Jurkat, Clone E6-1 (cell line): ENCODE measurements at places on chromosomes 5 and 9.

DNA sequence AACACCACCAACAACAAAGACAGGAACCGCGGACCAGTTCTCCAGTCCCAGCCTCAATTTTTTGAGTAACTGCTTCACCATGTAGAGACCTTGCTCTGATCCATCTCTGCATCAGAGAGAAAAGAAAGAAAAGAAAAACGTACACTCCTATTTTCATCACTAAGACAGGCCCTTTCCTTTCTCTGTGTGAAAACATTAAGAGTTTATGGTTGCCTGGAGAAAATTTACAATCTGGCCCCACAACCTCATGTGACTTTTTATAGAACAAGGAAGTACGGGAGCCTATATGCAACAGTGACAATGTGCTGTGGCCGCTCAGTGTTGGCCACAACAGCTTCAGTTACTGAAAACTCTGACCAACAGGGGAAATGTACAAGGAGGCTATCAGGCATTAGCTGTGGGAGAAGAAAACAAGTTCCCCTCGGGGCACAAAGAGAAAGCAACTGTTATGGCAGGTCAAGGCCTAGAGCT is 272.9 kb upstream of the PTGER4 start:
- no peak for DNase-seq

GRCh38 chr5:55159763-55160492 is at the start of gene GPX8:
TSS of gene GPX8 (plus strand) at chr5:55160171. CDS start at chr5:55160193, 22 bp downstream.
- DNase-seq = peak; percentile 54

DNA sequence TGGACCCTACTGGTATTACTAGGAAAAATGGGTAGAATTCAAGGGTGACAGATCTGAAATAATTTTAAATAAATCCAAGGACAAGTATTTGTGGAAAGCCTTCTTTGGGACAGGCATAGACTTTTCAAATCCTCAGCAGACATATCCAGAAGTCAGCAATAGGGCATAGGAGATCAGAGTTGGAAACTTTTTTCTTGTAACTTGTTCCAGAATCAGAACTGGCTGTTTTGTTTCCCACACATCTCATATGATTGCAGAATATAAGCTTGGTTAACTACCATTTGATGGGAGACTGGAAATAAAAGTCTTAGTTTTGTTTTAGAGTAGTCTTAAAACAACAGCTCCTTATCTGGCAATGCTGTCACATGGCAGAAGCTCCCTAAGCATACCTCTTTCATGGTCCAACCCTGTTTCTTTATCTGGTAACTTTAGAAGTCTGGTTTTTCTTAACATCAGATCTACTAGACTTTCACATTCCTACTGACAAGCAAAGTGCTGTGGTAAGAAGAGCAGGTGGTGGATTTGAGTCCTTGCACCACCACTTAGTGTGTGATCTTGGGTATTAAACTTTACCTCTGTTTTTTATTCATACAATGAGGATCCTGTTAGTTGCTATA is 25.1 kb downstream of the XRCC4 start:
- DNase-seq = peak; percentile 38

- DNase-seq = no peak
Measured at GRCh38 chr9:76116913-76117312, 226.4 kb downstream of the PCSK5 start.

- peak; percentile 90 for DNase-seq
Measured at GRCh38 chr9:133619791-133620190, 10.6 kb upstream of the FAM163B start.

DNA sequence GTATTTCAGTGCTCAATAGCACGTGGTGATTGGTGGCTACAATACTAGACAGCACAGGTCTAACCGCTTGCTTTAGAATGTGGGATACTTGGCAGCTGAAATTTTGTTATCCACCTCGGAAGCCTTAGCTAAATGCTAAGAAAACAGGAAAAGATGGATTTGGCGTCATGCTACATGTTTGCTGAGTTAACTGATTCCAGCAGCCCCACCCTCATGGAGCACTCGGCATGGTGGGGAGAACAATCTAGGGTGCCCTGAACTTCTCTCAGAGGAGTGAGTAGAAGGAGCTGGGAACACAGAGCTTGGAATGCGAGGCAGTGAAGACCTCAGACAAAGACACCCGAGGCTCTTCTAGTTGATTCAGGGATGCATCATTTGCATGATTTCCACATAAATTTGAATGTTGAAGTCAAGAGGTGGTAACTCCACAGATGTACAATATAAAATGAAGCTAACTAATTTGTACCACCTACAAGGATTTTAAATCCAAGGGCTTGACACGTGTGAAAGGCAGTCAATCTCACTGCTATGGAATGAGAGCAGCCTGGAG is 145.1 kb upstream of the FSTL4 start:
- no peak for DNase-seq

GRCh38 chr5:6134281-6134680 is 244.1 kb downstream of the MED10 start:
- DNase-seq = no peak

- DNase-seq = no peak
Measured at GRCh38 chr9:5562806-5563416, 52.6 kb downstream of the PDCD1LG2 start.

DNA sequence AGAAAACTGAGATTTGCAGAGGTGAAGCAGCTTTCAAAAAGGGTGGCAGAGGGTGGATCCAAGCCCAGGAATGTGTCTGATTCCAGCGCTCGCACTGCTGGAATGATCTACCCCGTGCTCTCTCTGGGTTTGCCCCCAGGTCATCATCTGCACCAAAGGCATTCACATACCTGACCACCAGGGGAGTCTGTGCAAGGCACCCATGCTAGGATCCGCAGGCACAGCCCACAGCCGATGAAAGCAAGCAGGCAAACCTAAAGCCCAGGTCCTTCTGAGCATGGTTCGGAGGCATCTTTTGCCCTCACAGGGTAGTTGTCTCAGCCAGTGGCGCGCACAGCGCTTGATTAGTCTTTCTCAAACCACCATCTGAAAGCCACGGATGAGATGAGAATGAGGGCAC is 56.6 kb downstream of the TEK start:
- no peak for DNase-seq

DNA sequence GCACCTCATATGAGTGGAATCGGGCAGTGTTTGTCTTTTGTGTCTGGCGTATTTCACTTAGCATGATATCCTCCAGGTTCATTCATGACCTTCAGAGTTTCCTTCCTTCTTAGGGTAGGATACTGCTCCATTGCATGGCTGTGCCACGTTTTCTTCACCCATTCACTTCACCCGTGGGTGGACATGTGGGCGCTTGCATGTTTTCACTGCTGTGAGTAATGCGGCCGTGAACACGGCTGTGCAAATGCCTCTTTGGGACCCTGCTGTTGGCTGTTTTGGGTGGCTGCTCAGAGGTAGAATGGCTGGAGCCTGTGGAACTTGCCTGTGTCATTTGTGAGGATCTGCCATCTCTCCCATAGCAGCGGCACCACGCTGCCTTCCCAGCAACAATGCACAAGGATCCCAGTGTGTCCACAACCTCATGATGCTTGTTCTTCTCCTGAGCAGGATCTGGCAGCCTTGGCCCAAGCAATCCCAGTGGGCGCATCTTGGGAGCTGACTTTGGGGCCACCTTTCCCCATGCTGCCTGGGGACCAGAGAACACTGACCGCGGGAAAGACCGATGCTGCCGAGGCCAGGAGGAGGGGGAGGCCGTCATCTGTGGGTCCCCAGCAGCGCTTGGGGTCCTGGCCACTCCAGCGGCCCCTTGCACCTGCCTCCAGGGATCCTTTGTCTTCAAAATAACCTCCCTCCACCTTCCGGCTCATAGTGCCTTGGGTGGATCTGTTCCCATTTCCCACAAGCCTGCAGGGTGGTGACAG is 2.3 kb upstream of the SCGB3A1 start:
- no peak for DNase-seq

- DNase-seq = peak; percentile 50
Measured at GRCh38 chr9:136342181-136343120, 15.1 kb downstream of the GPSM1 start.

GRCh38 chr9:112384690-112385089 is 4.8 kb downstream of the HSDL2 start:
- no peak for DNase-seq

DNA sequence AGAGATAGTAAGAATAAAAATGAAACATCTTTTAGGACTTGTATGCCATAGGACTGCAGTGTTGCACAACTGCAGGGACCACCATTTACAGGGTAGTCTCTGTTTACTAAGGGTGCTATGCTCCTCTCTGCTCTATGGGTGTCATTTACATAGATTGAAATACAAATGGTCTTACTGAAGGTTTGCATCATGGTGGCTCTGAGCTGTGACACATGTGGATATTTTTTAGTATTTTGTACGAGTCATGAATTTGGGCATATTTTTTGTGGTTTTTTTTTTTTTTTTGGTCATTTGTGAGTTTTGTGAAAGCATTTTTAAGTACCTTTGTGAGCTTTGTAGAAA is 47.4 kb downstream of the CSNK1G3 start:
- DNase-seq = no peak

GRCh38 chr9:97525451-97525850 is 24.0 kb downstream of the TMOD1 start:
- no peak for DNase-seq

DNA sequence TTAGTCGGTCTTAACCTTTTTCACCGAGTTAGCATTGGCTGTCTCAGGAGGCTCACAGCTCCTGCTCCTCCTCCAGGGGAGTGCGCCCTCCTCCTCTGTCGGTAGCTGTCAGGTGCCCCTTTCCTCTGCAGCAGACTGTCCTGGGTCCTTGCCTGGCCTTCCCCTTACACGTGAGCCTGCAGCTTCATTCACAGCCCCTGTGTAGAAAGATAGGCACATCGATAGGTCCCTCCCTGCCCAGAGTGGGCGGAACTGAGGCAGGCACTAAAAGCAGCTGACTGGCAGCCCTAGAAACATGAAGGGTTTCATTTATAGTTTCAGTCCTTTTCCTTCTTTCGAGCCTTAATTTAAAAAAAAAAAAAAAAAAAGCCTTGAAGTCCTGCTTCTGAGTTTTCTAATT is 17.2 kb downstream of the TENT4A start:
- no peak for DNase-seq

DNA sequence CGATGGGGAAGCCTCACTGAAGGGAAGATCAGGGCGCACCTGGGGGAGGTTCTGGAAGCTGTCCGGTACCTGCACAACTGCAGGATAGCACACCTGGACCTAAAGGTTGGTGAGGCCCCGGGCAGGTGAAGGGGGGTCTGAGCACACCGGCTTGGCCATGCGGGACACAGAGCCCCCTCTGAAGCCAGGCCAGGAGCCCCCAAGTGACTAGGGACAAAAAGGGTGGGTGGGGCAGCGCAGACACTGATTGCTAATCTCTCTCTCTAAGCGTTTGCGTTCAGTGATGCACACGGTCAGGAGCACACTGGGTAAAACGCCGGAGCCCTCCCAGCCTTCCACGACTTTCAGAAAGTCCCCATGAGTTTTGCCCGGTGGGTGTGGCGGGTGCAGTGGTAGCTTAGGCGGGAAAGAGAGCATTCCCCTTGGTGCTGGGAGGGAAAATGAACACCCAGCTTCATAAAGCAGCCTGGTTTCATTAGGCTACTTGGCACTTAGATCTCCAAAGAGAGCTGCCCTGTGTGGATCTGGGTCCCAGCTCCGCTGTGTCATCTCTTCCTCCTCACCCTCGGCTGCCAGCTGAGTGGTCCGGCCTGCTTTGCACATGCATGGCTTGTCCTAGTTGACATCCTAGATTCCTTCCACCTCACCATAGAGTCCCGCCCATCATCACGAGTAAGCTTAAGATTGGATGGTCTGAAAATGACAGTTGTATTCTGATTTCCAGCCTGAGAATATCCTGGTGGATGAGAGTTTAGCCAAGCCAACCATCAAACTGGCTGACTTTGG is 74.2 kb upstream of the OTULINL start:
- DNase-seq = no peak

DNA sequence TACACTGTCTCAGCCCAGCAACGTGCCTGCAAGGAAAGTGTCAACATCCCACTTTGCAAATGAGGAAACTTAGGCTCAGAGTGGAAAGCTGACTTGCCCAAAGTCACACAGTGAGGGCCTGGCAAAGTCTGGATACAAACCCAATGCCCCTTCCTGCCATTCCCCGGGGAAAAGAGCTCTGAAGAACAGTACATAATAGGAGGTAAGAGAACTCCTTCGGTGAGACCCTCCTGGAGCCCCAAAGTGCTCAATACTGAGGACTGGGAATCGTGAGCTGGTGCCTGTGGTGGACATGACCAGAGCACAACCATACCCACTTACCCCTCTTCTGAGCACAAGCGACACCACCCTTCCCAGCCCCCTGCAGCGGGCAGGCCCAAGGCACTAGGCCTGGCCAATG is 13.4 kb upstream of the CPLX2 start:
- no peak for DNase-seq

- DNase-seq = no peak
Measured at GRCh38 chr5:157477814-157478494, 17.9 kb downstream of the NIPAL4 start.

- DNase-seq = no peak
Measured at GRCh38 chr9:101705135-101705661, 33.2 kb downstream of the GRIN3A start.

GRCh38 chr5:171310212-171310818 is 1.3 kb downstream of the TLX3 start:
- DNase-seq = no peak

DNA sequence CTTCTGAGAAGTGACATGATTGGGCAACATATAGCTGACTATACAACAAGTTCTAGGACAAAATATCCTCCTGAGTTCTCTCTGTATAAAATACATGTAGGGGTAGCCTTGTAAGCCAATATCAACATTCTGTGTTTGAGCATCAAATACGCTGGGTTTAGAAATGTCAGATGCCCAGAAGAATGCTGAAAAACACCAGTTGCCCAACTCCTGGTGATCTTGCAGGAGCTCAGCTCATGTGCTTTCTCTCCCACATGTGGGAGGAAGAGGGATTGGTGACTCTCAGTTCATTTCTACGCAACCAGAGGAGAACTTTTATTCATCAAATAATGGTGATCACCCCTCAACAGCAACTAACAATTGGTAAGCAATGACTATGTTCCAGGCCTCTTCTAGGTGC is 810.9 kb upstream of the ACO1 start:
- DNase-seq = no peak

- no peak for DNase-seq
Measured at GRCh38 chr5:119358901-119359603, 3.2 kb downstream of the TNFAIP8 start.

- DNase-seq = no peak
Measured at GRCh38 chr5:317086-317811, 4.3 kb upstream of the AHRR start.

DNA sequence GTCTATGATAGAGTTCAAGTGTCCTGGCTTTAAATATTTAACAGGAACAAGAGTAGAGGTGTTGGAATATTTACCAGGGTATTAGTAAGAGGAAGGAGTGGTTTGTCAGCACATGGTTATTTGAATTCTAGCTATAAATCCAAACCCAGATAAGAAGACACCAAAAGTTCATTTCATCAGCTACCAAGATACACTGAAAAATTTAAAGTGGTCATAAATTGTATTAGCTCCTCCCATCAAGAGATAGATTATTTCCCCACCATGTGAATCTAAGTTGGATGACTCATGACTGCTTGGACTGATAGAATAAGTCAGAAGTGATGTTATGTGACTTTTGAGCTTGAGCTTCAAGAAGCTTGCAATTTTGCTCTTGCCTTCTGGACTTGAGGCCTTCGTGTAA is 72.1 kb upstream of the GRAMD2B start:
- no peak for DNase-seq

GRCh38 chr5:119270960-119271757 is 84.7 kb upstream of the TNFAIP8 start:
- no peak for DNase-seq

- no peak for DNase-seq
Measured at GRCh38 chr5:136104306-136104965, 28.2 kb upstream of the SMAD5 start.

- DNase-seq = no peak
Measured at GRCh38 chr5:136032564-136032963, 3.8 kb downstream of the TGFBI start.

- DNase-seq = no peak
Measured at GRCh38 chr5:103327451-103327850, 68.9 kb downstream of the MACIR start.

GRCh38 chr9:68551191-68551590 is 10.5 kb upstream of the TMEM252 start:
- no peak for DNase-seq
